ENCODE measurements at places on chromosomes 6 and 20.

- ATAC-seq, result no peak
Observed at GRCh38 chr20:62773845-62774714, 22.2 kb upstream of the MRGBP start.

DNA sequence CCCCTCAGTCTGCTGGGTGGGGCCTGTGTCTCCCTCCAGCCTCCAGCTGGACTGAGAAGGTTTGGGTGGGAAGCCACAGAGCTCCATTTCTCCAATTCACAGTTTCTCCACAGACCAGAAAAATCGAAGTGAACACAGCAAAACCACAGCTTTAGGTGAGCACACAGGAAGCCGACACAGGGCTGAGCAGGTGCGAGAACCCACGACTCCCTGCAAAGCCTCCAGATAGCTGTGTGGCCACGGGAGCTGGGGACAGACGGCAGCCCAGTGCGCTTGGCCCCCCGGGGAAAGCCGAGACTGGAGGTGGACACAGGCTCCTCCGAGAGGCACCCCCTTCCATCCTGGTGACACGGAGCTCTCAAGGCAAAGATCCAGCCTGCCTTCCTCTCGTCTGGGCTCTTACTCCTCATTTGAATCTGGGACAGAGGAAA is 29.0 kb upstream of the MPC1 start:
- ATAC-seq, result no peak

- no peak for ATAC-seq
Observed at GRCh38 chr20:16708602-16709001, 21.2 kb upstream of the SNRPB2 start.

- ATAC-seq, result peak; percentile 11
Observed at GRCh38 chr6:36997811-36998722, 7.4 kb upstream of the FGD2 start.

DNA sequence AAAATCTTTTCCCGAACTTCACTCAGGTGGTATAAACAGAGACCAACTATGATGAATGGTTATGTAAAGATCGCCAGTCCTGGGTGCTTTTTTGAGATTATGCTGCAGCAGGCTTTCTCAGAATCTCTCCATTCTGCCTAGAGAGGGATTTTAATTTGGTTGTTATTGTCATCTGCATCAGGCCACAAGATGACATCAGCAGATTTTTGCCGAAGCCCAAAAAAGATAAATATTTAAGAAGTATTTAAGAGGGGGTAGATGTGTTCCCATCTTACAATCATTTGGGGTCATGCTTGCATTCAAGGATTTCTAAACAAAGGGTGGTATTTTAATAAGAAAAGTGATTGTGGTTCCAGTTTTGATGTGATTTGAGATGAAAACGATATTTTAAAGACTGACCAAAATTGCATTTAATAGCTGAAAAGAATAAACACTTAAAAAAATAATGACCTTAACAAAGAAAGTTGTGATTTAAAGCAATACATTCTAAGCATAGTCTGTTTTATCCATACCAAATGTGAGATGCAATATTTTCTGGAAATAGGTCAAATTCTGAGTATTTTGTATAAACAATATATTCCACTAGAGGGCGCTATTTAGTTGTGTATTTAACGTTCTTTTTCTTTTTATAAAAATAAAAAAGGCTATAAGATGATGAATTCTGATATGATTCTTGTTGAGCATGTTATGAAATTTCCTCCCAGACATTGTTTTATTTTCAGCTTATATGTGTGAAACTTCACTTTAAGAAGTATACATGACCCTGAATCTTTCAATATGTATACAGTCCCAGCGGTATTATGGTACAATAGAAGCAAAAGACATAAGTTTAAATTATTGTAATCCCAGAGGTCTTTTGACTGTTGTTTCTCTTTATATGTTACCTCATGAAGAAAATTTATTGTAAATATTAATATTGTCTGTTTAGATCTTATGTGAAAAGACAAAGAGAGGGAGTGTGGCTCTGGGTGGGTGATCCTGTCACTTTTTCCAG is 51.0 kb upstream of the ZFP64 start:
- no peak for ATAC-seq

GRCh38 chr20:33570743-33571142 is 80.8 kb downstream of the CBFA2T2 start:
- ATAC-seq, result no peak

GRCh38 chr6:149319422-149319821 is 1.9 kb downstream of the TAB2 start:
- no peak for ATAC-seq

GRCh38 chr20:42218621-42219374 is 600.6 kb upstream of the CHD6 start:
- peak; percentile 92 for ATAC-seq

DNA sequence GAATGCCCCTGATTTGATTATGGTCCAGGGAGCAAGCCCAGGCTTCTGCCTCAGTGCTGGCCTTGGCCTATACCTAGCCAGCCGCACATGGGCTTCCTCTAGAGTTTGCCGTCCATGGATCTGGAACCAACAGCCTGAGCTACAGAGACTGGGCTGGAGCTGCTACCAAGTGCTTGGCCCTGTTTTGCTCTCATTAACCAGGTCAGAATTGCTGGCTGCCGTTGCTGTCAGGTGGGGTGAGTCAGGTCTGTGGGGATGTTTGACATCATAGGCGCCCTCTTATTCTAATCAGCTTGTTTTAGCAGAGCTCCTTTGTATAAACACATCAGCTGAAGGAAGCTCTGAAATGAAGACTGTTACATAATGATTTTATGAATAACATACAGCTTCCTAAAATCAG is 83.1 kb upstream of the PHACTR2 start:
- no peak for ATAC-seq

DNA sequence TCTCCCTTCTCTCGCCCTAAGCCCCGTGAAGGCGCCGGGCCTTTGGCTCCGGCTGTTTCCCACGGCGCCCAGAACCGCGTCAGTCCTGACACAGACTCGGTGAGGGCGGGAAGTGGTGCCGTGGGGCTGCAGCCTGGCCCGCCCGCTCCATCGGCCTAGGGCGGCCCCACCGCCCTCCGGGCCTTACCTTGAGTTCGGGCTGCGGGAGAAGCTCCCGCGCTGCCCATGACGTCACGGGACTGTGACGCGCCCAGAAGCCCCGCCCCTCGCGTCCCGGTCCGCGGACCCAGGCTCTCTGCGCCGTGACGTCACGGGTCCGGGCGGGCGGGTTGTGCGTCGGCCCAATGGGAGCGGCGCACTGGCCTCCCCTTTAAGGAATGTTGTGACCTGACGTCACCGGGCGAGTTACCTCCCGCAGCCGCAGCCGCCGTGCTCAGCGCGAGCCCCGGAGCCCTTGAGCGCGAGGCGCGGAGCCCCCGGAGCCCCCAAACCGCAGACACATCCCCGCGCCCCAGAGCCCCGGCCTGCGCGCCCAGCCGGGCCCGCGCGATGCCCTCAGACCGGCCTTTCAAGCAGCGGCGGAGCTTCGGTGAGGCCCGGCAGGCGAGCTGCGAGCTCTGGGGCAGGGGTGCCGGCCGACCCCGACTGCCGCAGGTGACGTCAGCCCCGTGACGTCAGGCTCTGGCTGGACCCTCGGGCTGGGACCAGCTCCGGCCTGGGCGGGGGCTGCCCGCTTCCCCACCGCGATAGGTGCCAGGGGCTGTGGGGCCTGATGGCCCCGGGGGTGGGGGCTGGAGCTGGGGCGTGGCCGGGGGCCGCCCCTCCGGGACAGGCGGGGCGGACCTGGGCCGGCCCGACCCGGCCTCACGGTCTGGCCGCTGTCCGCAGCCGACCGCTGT is at the start of gene MAP1LC3A:
Gene MAP1LC3A, plus strand, starts transcription at position 399 of the 899 bp plus-strand sequence. Its CDS starts 151 bp downstream, at position 550.
- peak; percentile 90 for ATAC-seq

DNA sequence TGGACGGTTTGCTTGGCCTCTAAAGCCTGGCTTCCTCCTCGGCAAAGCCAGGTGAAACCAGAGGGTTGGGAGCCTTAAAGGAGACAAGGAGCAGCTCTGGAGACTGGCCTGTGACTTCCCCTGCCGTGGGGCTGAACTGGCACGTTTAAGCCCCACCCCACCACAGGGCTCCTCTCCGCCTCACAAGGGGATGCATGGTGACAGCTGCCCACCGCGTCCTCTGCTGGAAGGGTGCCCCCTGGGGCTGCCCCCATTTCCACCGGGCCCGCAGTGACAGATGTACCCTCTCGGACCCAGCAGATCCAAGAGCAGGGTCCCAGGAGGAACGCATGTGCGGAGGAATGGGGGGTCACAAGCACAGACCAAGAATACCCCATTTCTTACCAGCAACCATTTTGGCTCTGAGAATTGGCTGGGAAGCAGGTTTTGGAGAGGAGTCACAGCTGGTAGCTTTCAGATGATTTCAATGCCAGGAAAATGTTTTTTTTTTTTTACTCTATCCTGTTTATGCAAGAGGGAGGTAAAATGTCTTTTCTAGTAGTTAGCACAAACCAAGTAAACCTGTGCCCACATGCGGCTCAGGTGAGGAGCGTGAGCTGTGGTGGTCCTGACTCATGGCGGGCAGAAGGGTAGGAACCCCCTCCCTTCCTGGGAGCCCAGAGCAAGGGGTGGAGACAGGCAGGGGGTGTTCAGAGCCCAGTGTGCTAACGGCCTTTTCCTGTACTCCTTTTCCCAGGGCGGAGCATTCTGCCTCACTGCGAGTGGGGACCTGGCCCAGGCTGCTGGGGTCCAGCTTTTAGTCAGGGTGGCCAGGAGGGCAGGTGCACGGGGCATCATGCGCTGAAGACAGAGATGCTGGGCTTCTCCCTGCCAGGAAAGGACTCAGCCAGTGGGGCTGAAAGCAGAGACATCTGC is 33.0 kb downstream of the FRMD1 start:
- no peak for ATAC-seq

- ATAC-seq, result no peak
Observed at GRCh38 chr6:155197932-155198331, 65.9 kb upstream of the CLDN20 start.

DNA sequence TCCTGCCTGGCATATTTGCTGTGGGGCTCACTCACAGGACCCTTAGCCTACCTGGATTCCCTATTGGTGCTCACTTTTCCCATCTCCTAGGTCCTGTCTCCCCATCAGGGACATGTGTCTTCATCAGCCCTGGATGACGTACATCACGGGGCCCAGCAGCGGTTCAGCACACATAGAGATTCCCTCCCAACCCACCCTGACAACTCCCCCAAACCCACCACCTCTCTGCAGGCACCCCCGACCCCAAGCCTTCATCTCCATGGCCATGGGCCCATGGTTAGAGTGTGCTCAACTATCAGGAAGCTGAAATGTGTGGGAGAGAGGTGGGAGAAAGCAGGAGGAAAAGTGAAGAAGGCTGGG is 25.4 kb upstream of the SPDEF start:
- ATAC-seq, result no peak

DNA sequence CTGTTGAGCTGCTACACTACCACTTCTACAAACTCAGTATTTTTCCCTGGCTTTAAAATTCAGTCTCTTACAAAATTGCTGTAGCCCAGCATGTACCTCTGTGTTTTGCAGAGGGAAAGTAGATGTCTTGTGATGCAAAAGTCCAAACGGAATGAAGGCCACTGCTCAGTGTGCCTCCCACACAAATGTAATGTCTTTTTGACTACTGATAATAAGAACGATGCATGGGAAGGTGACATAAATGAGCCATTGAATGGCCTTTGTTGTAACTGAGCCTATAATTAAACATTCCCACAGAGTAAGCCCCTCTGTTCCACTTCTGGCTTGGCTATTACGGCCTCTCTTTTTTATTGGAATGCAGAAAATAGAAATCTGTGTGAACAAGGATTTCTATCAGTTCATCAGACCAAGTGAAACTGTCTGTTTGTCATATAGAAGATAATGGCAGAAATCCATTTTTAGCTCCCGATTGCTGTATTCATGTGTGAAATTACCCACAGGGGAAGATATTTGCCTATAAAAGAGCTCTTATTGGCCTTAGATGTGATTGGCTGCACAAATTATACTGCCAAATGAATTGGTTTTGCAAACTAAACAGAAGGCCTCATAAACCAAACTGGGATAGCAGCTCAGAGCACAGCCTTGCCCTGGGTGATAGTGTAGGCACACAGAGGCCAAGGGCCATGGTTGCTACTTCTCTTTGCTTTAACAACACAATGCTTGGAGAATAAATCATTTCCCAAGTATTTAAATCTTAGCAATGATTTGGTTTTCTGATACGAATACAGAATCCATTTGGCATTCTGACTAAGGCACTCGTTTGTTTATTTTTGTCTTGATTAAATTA is 241.5 kb upstream of the PLN start:
- no peak for ATAC-seq

DNA sequence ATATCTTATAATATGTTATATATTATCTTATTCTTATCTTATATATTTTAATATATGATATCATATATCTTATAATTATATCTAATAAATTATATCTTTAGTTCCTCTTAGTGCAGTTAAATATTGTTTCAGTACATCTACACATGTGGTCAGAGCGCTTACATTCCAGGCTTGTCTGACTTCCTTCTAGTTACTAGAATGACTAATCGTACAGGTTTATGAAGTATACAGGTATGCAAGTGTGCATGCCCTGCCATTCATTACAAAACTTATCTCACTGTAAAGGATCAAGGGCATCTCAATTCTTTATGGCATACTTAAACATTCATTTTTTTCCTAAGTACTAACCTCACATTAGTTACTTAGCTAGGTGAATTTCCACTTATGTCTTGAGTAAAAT is 1278.0 kb upstream of the MAP3K7 start:
- no peak for ATAC-seq

DNA sequence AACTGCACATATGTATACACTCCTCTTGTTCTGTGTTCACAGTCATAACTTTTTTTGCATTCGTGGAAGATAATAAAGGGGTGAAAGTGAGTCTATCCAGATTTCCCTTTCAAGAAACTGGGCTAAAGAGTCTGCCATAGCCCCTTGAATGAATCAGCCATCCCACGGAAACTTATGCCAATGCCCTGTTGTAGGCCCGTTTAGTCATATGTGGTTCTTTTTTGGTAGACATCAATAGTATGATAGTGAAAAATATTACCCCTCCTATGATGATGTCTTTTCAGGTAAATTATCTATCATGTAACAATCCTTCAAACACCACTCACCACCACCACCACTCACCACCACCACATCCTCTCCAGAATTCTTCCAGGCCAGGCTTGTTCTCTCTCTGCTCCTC is 99.9 kb upstream of the MYLIP start:
- no peak for ATAC-seq

- ATAC-seq, result no peak
Observed at GRCh38 chr20:25090492-25091429, 8.8 kb upstream of the VSX1 start.

DNA sequence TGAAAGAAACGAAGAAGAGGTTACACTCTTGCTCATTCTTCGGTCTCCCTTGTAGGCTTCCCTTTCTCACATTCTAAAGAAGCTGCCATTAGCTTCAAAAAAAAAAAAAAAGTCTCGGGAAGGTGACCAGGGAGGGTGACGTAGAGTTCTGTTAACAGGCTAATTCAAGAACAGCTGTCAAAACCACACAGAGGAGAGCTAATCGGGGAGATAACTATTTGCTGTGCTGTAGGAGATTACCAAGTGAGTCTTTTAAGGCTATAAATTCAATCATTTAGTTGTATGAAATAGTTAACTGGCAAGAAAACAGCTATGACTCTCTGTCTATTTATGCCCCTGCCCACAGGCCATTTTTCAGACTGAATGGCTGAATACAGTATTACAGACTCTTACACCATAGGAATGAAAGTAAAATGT is 256.8 kb downstream of the SYNE1 start:
- ATAC-seq, result peak; percentile 59

DNA sequence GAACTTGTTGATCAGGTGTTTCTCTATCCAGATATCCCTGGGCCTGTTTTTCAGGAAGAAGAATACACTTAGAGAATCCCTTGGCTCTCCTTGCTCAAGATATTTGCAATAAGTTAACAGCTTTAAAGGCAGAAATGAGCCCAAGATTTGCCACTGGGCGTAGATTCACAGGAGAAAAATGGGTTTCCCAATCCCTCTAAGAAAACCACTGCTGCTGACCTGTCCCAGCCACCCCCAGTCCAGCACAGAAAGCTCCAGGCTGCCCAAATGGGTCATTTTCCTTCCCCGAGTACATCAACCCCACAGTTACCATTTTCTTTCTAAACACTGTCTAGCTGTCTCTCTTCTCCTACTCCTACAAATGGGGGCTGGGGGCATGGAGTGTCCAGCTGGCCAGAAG is 67.3 kb downstream of the ANKRD60 start:
- no peak for ATAC-seq

Measured in motor neuron (in vitro differentiated cells).